Activated T-helper 9 cell treated with anti-CD3 and anti-CD28 coated beads, Interleukin-2, amount 50 U/mL, for 16 hours (primary cell): ENCODE measurements at places on chromosomes 11 and 22.

DNA sequence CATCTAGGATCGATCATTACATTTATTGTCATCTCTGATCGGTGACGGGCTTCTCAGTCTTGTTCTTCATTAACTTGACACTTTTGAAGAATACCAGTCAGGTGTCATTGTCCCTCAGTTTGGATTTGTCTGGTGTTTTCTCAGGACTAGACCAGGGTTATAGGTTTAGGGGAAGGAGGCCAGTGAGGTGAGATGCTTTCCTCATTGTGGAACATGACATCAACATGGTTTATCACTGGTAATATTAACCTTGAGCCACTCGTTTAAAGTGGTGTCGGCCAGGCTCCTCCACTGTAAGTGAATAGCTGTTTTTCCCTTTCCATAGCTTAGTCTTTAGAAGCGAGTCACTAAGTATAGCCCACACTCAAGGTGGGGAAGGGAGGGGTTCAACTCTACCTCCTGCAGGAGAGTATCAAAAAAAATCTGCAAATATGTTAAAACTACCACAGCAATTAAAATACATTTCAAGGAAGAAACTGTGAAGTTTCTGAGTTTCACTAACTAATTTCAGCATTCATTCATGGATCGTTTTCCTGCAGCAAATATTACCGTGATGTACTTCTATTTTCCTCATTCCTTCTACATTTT is 42.0 kb downstream of the KCNQ1OT1 start:
- DNase-seq: no peak

GRCh38 chr11:94782446-94782845 is 14.3 kb downstream of the AMOTL1 start:
- DNase-seq: no peak

DNA sequence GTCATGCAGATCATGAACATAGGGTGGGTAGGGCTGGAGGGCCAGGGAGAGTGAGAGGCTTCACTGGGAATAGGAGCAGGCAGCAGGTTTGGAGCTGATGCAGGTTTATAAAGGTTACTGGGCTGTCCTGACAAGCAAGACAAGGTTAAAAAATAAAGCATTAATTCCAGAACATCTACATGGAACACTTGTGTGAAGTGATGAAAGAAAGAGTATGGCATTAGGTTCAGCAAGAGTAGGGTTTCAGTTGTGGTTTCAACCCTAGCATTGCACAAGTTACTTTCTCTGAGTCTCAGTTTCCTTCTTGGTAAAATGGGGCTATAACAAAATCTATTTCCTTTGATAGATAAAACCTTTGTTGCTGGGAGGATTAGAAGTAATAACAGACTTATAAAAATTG is 114.6 kb upstream of the SESN3 start:
- no peak for DNase-seq

GRCh38 chr11:63462137-63462536 is 28.8 kb downstream of the PLAAT5 start:
- DNase-seq: no peak

- no peak for DNase-seq
These were observed 1.4 kb upstream of the YPEL1 start for GRCh38 chr22:21736948-21737347.

DNA sequence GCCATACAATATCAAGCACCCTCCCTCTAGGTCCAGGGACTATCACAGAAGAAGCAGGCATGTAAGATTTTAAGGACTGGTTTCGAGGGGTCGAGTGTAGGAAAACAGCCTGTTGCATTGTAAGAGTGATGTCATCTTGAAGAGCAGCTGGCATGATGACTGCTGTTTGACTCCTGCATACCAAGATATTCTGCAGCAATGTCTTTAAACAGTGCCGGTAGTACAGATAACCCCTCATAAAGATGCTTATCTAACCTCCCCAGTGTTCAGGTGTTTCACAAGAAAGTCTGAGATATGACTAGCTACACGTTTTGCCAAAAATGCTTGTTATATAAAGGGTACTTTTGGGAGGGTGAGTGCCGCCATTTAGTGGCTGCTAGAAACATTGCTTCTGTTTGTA is 12.0 kb downstream of the FAM111A start:
- no peak for DNase-seq

- DNase-seq: no peak
These were observed 10.3 kb upstream of the OR56A1 start for GRCh38 chr11:6040874-6041273.

- no peak for DNase-seq
These were observed 17.4 kb downstream of the TST start for GRCh38 chr22:37001826-37002225.

GRCh38 chr11:13446444-13446843 is 16.6 kb downstream of the BTBD10 start:
- no peak for DNase-seq

DNA sequence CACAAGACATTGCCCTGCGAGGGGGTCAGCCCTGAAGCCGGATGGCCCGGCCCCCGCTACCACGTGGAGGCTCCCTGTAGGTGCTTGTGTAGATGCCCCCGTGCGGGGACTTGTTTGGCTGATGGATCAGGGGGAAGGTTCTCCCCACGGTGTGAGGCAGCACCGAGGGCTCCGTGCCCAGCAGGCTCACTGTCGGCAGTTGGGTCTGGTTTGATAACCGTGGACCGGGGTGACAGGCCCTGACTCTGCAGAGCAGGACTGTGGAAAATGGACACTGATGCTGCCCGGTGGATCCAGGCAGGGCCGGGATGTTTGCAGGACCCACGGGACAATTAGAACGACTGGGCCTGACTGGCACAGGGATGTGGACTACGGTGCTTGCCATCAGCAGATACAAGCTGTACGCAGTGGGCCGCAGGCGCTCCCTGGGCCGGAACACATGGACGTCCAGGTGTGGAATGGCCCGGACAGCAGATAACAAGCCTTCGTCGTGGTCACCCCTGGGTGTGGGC is 19.0 kb downstream of the KCNQ1 start:
- DNase-seq: no peak

DNA sequence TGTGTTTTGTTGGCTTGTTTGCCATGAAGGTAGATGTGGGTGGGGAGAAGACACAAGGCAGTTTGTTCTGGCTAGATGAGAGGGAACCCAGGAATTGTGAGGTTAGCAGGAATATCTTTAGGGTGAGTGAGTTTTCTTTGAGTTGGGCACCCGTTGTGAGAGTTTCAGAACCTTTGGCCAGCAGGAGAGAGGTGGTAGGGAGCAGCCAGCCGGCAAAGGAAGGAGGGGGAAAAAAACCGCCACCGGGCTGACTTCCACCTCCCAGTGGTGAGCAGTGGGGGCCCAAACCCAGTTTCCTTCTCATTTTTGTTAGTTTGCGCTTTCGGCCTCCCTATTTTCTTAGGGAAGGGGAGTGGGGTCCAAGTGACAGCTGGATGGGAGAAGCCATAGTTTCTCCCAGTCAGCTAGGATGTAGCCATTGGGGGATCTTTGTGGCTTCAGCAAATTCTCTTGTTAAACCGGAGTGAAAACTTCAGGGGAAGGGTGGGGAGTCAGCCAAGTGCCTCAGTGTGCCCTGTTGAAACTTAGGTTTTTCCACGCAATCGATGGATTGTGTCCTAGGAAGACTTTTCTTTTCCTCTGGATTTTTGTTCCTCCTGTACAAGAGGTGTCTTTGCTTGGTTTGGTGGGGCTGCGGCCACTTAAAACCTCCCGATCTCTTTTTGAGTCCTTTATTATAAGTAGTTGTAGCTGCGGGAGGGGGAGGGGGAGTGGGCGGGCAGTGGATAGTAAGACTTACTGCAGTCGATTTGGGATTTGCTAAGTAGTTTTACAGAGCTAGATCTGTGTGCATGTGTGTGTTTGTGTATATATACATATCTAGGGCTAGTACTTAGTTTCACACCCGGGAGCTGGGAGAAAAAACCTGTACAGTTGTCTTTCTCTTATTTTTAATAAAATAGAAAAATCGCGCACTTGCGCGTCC is 1.1 kb upstream of the GCAT start:
- DNase-seq: no peak

GRCh38 chr11:86103808-86104207 is 34.9 kb upstream of the PICALM start:
- no peak for DNase-seq

GRCh38 chr22:42338479-42338878 is 68.0 kb upstream of the TCF20 start:
- no peak for DNase-seq

DNA sequence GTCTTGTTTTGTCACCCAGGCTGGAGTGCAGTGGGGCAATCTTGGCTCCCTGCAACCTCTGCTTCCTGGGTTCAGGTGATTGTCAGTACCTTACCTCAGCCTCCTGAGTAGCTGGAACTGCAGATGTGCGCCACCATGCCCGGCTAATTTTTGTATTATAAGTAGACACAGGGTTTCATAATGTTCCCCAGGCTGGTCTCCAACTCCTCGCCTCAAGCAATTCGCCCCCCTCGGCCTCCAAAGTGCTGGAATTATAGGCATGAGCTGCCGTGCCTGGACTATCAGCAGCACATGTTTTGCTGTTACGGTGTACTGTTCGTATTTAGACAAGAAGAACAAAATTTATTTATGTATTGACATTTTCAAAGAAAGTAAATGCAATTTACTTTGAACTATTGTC is 34.8 kb downstream of the RAB39A start:
- no peak for DNase-seq

GRCh38 chr22:31143537-31143936 is 3.2 kb upstream of the PLA2G3 start:
- no peak for DNase-seq

- DNase-seq: no peak
These were observed 298.7 kb downstream of the SHANK2 start for GRCh38 chr11:70953720-70954119.

DNA sequence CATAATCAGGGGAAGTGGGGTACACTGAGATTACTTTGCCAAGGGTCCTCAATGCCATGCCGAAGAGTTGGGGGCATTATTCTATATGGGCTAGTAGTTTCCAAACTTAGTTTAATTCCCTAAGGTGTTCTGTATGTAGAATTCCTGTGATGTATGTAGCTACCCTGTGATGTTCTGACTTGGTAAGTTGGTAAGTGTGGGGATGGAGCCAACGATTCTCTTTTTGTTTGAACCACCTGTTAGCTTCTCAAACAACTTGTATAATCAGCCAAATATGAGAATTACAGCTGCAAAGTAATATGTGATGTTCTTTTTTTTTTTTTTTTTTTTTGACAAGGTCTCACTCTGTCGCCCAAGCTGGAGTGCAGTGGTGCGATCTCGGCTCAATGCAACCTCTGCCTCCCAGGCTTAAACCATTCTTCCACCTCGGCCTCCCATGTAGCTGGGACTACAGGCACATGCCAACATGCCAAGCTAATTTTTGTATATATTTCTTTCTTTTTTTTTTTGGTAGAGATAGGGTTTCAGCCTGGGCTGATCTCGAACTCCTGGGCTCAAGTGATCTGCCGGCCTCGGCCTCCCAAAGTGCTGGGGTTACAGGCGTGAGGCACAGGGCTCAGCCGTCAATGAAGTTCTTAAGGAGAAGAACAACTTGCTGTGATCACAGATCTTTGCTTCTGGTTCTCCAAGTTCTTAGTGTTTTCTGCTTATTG is 315.2 kb upstream of the CCDC90B start:
- no peak for DNase-seq

DNA sequence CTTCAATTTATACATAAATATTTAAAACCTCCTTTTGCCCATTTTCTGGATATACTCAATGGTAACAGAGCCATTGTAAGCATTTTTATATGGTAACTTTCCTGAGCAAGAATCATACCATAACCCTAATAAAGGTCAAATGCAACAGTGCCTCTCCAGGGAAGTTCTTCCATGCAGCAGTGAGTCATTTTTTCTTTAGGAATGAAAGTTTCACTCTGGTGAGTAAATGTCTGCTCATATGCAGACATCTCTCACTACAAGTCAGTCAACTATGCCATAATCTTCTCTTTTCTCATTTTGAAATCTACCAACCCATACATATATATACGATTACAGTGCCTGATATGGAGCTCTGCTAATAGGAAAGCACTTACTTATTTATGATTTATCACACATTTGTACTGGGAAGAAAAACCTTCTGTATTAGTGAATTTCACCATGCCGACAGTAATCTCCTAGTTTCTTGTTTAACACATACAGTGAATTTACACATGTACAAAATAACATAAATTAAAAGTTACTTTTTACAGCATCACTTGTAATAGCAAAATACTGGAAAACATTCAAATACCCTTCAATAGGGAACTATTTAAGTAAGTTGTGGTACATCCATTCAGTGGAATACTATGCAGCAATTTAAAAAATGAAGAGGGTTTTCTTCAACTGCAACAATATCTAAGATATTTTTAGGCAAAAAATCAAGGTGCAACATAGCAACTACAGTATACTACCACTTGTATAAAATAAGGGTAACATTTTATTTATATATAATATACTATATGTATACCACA is 16.0 kb downstream of the STK33 start:
- DNase-seq: no peak

GRCh38 chr22:35379146-35379993 is 1.5 kb upstream of the HMOX1 start:
- no peak for DNase-seq

- no peak for DNase-seq
These were observed 43.8 kb upstream of the RTL6 start for GRCh38 chr22:44541671-44542319.

DNA sequence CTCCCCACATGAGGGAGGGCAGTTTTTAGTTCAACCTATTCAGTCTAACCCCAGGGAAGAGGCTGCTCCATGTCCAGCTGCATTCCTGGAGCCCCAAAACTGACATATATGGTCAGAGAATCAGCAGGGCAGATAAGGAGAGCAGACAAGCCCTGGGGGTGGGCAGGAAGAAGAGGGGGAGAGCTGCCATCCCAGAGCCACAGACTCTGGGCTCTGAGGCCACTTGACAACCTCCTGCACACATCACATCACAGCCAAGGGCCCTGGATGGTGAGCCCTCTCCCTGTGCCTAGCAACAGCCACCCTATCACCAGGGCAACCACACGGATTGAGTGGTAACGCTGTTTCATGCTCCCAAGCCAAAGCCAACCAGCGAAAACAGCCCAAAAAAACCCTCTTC is 3.1 kb downstream of the ARHGAP1 start:
- no peak for DNase-seq

DNA sequence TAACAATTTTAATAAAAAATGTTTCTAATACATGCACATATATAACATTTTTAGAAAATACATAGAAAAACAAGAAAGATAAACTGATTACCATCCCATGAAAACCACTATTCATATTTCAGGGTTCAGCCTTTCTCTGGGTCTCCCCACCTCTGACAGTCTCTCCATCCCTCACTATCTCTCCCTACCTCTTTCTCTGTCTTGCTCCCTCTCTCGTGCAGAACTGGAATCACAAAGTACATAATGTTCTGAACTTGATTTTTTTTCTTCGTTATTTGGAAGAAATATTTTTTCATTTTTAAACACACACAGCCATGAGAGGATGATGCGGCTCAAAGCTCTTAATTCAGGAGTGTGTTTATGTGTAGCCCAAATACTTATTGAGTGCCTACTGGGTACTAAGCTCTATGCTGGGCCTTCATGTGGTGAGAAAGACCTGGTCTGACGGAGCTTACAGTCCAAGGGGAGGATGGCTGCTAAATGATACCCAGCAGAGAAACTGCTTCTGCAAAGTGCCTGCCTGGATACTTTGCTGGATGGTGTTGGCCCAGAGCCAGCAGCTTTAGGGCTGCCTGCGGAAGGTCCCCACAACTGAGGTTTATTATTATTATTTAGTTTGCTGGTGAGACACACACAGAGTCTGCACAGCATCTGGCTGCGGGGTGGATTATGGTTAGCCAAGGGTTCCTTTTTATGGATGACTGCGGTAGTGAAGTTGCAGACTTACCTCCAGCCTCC is 42.6 kb downstream of the SC5D start:
- no peak for DNase-seq
